ENCODE measurements at places on chromosomes 13 and 19.

GRCh38 chr19:6733338-6734095 is 3.9 kb downstream of the GPR108 start:
- DNase-seq, result no peak

- peak; percentile 90 for DNase-seq
These were observed 531.4 kb upstream of the NBEA start for GRCh38 chr13:34410678-34411077.

GRCh38 chr13:30409886-30410704 is 12.2 kb upstream of the UBE2L5 start:
- peak; percentile 85 for DNase-seq

GRCh38 chr13:73832128-73832588 is 302.0 kb downstream of the KLF12 start:
- DNase-seq, result no peak

- no peak for DNase-seq
These were observed 3.7 kb downstream of the CDC34 start for GRCh38 chr19:535017-535835.

- DNase-seq, result peak; percentile 89
These were observed 84.2 kb downstream of the SACS start for GRCh38 chr13:23349161-23349897.

DNA sequence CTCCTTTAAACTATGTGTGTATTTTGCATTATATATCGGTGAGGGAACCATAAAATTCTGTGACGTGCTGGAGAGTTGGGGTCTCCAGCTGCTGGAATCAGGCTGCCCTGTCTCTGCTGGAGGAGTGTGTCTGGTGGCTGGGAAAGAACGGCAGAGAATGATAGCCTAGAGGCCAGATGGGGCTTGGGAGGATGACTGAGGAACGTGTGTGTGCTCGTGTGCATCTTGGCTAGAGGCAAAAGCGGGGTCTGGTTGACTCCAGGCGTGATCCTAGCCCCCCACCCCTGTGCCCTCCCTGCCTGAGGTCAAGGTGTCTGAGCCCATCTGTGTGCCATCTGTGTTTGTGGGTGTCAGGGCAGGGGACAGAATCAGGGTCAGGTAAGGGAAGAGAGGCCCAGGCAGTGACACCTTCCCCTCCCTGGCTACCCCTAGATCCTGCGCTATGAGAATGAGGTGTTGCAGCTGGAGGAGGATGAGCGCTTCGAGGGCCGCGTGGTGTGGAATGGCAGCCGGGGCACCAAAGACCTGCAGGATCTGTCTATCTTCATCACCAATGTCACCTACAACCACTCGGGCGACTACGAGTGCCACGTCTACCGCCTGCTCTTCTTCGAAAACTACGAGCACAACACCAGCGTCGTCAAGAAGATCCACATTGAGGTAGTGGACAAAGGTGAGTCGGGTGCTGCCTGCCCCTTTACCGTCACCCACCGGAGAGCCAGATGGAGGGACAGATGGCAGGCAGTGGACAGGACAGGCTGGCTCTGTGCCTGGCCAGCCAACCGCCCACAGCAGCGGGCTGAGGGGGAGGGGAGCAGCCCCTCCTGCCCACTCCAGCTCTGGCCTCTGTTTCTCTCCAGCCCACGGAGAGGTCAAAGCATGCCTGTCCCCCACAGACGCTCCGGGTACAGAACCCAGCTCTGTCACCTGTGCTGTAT is 3.1 kb downstream of the SCN1B start:
- DNase-seq, result no peak

DNA sequence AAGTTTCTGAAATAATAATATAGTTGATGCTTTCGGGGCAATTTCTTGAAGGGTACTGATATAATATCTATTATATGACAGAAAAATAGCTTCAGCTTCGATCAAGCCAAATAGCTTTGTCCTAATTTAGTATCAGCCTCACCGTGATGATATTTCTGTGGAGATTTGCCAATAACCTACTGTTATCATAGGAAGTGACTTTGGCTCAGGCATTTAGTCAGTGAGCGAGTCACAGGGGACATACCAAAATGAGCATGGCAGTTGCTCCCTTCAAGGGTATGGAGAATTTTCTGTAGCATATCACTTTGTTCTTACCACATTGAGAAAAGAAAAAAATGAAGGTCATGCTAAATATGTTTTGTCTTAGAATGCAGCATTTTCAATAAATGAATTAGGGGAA is 767.6 kb upstream of the SLITRK1 start:
- peak; percentile 11 for DNase-seq

GRCh38 chr19:39211731-39212374 is 7.8 kb upstream of the SYCN start:
- DNase-seq, result no peak

GRCh38 chr13:45198924-45199323 is 1.9 kb downstream of the KCTD4 start:
- peak; percentile 16 for DNase-seq

DNA sequence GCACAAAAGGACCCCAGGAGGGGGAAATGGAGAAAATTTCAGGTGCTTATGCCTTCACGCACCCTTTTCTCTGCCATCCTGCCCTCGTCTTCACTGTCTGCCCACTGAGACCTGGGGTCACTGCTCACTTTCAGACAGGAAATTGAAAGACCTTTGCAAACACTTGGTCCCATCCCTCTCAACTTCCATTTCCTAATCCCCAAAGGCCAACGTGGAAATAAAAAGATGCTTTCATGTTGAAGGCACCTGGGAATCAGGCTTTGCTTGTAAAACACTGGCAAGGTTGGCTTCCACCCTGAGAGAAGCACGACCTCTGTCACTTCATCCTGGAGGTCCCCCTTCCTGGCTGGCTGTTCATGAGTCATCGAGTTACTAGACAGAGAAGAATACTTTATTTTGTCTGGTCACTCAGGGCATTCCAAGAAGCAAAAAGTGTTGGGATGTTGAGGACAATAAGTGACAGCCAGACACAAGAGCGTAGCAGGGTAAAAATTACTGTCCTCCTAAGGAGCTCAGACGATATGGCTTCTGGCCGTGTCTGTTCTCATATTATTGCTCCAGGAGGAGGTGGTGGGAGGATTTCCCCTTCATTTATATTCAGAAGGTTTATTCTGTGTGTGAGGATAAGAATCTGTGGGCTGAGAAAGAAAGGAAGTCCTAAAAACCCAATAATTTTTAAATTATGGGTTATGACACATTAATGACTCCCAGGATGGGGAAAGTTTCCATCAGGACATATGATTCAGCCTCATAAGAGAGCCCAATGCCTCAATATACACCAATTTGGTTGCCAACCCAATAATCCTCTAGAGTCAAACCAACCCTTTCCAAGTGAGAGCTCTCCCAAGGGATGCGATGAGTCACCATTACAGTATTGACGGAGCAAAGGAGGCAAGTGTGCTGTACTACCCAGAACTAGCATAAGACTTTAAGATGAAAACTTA is 409.0 kb downstream of the COG6 start:
- DNase-seq, result peak; percentile 91

DNA sequence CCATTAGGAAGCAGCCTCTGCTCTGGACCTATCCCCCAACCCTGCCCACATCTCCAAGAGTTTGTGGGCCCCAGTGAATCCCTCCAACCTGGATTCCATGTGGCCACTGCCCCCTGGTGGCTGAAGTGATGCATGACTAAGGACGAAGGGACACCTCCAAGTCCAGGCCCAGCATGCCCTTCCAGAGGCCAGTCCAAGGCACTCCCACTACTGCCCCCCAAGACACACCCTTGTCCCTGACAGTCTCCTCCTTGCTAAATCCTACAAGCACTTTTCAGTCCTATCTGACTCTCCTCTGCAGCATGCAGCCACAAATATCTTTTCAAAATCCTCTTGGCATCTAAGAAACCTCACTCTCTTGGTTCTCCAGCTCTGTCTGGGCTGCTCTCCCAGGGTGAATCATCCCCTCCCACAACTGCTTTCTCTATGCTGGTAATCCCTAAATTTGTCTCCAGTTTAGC is 33.0 kb downstream of the DEDD2 start:
- peak; percentile 93 for DNase-seq

- DNase-seq, result peak; percentile 58
These were observed 27.6 kb downstream of the ELL start for GRCh38 chr19:18494267-18494607.

- peak; percentile 48 for DNase-seq
These were observed 28.4 kb downstream of the SAE1 start for GRCh38 chr19:47158879-47159503.

- DNase-seq, result no peak
These were observed 7.8 kb downstream of the SMARCA4 start for GRCh38 chr19:10968527-10969135.

- DNase-seq, result no peak
These were observed 172.1 kb downstream of the USP12 start for GRCh38 chr13:26999499-26999898.

DNA sequence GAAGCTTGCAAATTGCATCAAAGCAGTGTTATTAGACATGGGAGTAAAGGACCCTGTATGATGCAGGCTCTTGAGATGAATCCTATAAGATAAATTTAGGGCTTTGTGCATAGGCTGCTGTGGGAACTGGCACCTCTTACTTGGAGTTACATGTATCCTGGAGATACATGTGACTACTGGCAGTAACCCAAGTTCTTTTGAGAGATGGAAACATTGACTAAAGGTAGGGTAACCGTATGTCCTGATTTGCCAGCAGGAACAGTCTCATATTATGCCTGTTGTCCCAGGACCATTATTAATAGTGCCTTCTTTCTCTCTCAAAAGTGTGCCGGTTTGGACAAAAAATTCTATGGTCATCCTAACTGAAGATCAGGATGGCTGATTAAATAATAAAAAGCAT is 195.4 kb downstream of the LACC1 start:
- no peak for DNase-seq

DNA sequence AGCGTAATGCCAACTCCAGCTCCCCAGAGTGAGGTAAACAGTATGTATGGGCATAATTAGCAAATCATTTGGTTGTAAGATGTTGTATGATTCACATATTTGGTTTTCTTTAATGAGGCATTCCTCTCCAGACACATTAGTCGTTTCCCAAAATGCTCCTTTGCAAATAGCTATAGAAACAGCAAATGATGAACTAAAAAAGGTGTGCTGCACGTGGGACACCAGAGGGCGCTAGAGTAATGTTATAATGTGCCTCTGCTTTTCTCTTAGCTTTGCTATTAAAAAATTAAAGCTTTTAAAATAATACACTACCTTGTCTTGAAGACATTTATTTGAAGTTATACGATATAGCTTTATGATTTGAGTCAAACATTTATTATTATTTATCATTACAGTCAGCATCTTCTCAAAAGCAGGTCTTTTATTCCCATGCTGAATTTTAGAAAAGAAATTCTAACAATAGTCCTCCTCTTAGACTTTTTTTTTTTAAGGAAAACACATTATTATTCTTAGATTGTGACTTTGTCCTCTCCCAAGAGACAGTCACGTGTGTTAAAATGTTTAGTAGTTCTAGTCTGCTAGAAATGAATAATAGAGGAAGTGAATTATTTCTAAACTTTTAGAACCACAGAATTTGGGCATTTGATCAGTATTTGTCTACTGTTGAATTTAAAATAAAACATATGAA is 121.6 kb upstream of the FRY start:
- peak; percentile 72 for DNase-seq

- DNase-seq, result peak; percentile 68
These were observed 6.7 kb downstream of the DNM2 start for GRCh38 chr19:10724573-10725071.

DNA sequence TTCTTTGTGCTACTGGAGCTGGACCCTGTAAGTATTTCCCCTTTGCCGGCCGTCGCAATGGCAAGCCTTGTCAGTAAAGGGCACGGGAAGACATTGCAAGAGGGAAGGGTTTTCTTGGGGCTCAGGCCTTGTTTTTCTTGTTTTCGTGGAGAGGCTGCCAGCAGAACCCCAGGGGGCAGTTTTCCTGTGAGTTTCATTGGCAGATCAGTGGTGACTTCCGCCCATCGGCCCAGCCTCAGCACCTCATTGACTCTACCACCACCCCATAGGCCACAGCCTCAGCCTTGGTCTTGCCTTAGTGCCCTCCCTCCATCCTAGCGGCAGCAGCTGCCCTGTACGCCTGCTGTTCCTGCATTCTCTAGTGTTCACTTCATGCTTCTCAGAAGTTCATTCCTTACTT is 61.5 kb downstream of the GJA3 start:
- DNase-seq, result no peak

DNA sequence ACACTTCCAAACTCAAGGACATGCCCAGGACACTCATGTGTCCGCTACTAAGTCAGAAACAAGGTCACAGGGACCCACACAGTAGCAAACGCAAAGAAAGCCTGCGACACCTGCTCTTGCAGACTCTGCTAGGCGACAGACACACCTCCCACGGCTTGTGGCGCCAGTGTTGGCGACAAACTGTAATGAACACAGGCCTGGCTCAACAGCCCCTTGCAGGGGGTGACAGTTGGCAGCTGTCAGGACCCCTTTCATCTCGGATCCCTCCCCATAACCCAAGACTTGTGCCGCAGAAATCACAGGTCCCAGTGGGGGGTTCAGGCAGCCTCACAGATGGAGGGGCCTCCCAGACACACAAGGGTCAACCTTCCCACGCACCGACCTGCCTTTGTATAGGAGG is 364 bp downstream of the CKM start:
- DNase-seq, result no peak

DNA sequence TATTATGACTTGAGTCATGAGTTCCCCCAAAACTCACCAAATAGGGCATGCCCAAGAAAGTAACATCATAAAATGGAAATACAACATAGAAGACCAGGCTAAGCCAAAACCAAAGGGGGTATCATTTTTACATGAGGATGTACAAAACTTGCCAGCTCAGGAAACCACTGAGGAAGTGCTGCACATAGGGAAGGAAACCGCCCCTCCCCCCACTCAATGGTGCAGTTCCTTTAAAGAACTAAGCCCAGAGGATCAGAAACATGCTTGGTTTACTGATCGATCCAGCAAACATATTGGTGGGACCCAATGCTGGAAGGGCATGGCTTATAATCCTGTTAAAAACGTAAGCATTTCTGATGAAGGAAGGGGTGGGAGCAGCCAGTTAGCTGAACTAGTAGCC is 4.2 kb upstream of the ZNF486 start:
- DNase-seq, result no peak

DNA sequence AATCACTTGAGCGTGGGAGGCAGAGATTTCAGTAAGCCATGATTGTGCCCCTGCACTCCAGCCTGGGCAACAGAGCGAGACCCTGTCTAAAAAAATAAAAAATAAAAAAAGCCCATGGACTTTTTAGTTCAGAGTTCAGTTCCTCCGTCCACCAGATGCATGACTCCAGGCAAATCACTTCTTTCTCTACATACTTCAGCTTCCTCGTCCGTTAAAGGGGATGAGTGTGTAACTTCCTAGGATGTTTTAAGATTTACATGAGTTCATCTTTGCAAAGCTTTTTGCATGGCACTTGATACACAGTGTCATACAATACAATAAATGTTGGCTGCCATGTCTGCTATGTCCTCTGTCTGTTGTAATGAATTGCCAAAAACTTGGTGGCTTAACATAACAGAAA is 10.0 kb upstream of the FFAR2 start:
- DNase-seq, result no peak

- no peak for DNase-seq
These were observed 96.6 kb upstream of the POSTN start for GRCh38 chr13:37695200-37695599.

GRCh38 chr13:78875792-78876580 is 217.0 kb upstream of the OBI1 start:
- DNase-seq, result no peak

- peak; percentile 88 for DNase-seq
These were observed 686 bp downstream of the SETDB2 start for GRCh38 chr13:49444524-49445395.

Data from AG10803 (cell line).